ENCODE measurements at places on chromosomes 1 and 21.

DNA sequence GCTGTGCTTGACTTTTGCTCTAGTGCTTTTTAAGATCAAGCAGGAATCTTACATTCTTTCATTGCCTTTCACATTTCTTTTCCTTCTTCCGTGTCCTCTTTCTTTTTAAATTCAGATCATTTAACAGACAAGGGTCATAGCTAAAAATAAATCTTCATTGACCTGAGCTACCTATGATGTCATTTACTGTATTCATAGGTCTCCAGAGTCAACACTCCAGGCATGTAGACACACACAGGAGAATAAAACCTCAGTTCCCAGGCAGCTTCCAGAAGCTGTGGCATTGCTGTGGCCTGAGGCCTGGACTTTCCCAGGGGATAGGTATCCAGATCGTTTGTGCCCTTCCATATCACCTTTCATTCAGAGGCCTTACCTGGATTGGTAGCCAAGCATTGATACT, 38.5 kb upstream of the ENAH start:
- no peak for ATAC-seq

- ATAC-seq = no peak
Measured at GRCh38 chr1:27601771-27602461, 2.0 kb downstream of the AHDC1 start.

DNA sequence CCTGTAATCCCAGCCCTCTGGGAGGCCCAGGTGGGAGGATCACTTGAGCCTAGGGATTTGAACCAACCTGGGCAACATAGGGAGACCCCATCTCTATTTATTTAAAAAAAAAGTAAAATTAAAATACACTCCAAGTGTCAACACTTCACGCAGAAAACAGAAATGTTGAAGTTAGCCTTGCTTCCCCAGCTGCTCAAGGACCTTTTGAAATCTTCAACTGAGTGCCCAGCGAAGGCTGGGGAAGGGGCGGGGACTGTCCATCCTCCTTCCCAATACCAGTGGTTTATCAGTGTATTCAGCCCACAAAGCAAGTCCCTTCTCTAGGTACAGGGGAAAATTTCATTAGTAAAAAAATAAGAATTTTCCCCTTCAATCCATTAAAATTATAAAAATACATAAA, 2.2 kb upstream of the DNAJC28 start:
- ATAC-seq = no peak

DNA sequence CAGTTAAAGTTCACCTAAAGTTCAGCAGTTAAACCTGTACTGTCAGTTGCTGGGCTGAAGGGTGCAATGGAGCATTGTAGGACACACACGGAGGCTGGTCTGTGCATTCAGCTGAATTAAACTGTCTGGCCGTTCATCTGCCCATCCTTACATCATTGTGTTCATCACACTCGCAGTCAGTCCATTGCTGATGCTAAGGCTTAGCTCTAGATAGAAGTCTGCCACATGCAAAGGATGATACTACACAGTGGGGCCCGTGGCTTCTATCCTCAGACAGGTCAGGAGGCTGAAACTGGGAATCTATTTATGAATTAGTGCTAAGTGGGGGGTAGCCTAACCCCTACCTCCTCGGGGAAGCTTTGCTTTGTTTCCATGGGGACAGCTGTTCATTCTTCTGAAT, 60.4 kb downstream of the CNIH3 start:
- ATAC-seq = no peak

GRCh38 chr1:53579221-53580008, 120.2 kb downstream of the DMRTB1 start:
- ATAC-seq = no peak

- ATAC-seq = no peak
Measured at GRCh38 chr1:180611016-180611930, 20.5 kb upstream of the XPR1 start.

- no peak for ATAC-seq
Measured at GRCh38 chr1:58583496-58583895, 6.4 kb upstream of the TACSTD2 start.

- no peak for ATAC-seq
Measured at GRCh38 chr1:169120066-169120465, 13.6 kb downstream of the ATP1B1 start.

GRCh38 chr1:45016090-45016697, 4.1 kb downstream of the UROD start:
- no peak for ATAC-seq

DNA sequence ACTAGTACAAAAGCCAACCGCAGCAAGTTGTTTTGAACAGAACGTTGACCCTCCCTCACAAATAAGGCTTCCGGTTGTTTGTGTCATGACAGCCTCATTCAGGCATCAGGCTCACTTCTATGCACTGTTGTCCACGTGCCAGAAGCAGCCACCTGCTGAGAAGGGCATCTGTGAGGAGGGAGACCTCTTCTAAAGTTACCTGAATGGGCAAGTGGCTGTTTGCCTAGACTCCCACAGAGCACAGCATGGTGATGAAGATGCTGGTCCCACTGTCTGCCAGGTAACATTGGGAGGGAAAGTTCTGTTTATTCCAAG, 176.1 kb downstream of the CLIC6 start:
- ATAC-seq = no peak

DNA sequence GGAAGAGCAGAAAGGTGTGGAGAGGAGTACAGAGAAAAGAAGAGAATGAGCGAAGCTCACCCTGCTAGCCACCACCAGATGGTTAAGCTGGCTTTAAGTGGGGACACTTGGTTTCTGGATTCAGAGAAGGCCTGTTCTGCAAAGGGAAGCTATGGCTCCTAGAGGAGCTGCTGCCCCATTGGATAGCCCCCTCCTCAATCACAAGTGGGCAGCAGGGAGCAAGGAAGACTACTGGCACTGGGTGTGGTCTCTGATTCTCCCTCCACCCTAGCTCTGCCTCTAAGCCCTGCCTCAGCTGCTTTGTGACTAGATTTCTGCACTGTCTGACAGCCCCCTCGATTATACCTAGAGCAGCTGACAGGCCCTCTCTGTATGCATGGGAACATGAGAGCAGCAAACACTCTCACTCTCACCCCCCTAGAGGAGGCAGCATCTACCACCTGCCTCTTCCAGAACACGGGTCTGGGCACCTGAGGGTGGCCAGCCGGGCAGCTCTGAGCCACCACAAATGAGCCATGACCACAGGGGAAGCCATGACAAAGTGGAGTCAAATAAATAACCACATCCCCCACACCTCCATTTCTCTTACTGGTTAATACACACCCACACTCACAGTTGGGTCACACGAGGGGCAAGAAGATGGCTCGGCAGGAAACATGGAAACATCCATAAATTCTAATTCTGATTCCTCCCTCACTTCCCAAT, 13.6 kb downstream of the PLEKHA6 start:
- ATAC-seq = no peak

DNA sequence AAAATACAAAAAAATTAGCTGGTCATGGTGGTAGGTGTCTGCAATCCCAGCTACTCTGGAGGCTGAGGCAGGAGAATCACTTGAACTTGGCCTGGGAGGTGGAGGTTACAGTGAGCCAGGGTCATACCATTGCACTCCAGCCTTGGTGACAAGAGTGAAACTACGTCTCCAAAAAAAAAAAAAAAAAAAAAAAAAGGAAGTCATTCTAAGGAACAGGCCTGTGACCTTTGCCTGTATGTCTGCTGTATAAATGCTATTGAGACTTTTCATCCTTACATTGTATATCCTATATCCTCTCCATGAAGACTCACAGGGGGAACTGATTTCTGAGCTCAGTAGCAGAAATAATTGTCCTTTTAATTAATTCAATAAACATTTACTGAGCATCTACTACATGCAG, 7.5 kb upstream of the CTPS1 start:
- ATAC-seq = no peak

DNA sequence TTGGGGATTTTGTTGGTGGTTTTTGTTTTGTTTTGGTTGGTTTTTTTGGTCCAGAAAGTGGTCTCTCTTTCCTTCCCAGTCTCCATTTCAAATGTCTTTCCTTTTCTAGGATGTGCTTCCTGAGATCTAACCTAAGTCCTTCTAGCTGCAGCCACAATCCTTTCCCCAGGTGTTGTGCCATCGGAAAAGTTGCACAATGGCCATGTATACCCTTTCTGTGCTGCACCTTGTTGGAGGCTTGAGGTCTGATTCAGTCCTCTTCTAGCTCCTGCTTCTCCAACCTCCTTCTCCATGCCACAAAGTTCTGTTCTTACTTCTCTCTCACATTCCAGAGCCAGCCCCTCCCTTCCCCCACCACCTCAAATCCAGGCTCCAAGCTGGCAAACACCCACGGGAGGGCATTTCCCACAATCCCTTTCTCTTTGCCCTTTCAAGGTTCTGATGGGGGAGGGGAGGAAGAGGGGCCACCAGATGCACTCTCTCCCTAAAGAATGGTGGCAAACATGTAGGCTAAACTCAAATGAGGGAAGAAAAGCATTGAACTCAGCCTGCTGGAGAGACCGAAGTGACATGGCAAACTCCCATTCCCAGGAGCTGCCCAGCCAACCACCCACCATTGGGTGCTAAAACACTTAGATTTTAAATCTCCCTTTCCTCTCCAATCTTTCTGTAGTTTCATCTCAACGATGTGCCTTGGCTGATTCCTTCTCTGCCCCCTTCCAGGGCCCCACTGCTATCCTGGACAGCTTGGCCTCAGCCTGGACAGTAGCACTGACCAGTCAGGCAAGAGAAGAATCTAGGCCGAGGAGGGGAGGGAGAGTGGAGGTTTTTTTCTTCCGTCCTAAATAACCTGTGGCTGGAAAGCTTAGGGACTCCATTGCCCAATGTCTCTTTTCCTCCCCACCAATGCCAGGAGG, 2.9 kb downstream of the KCNJ10 start:
- no peak for ATAC-seq

DNA sequence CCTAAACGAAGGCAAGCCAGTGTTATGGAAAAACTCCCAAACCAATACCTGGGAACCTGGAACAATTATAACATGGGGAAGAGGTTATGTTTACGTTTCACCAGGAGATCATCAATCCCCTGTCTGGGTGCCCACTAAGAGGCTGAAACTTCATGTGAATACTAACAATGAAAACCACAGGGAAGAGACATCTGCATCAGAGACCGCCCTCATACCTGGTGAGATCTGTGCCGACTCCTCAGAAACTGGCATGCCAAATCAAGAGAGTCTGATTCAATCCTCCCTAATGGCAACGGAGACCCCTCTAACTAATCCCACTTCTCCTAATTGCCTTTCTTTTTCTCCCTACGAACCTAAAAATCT, 163.2 kb downstream of the IER5 start:
- no peak for ATAC-seq

DNA sequence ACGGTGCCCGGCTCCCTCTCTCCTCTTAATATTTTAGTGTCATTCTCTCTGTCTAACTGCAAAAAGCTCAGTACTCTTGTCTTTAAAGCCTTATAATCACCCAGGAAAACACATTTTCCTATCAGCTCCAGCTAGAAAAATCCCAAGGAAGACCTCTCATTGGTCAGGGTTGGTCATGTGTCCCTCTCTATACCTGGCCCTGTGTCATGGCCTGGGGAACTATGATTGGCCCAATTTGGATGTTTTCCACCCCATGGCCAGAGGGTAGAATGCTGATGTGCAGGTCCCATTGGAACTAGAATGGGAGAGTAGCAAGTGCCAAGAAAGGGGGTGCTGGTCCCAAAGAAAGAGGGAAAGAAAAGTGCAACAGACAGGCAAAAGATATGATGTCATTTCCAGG, 27.3 kb downstream of the CAMK2N1 start:
- ATAC-seq = no peak

DNA sequence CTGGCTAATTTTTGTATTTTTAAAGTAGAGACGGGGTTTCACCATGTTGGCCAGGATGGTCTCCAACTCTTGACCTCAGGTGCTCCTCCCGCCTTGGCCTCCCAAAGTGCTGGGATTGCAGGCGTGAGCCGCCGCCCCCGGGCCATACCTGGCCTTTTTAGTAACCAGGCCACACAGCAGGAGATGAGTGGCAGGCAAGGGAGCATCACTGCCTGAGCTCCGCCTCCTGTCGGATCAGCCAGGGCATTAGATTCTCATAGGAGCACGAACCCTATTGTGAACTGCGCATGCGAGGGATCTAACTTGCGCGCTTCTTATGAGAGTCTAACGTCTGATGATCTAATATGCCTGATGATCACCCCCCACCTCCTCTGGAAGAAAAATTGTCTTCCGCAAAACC, 308.7 kb upstream of the PRMT6 start:
- ATAC-seq = no peak

GRCh38 chr1:87993051-87993450, 664.4 kb downstream of the LMO4 start:
- no peak for ATAC-seq

- ATAC-seq = no peak
Measured at GRCh38 chr1:209584231-209584672, 738 bp downstream of the CAMK1G start.

DNA sequence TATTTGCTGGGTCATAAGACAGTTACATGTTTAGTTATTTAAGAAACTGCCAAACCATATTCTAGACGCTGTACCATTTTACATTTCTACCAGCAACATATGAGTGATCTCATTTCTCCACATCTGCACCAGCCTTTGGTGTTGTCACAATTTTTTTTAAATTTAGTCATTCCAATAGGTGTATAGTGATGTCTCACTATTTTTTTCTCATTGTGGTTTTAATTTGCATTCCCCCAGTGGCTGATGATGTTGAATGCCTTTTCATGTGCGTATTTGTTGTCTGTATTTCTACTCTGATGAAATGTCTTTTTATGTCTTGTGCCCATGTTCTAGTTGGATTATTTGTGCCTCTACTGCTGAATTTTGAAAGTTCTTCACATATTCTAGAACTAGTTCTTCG, 38.4 kb downstream of the NFASC start:
- ATAC-seq = peak; percentile 52

GRCh38 chr1:7928247-7928646, 12.4 kb downstream of the TNFRSF9 start:
- ATAC-seq = no peak

DNA sequence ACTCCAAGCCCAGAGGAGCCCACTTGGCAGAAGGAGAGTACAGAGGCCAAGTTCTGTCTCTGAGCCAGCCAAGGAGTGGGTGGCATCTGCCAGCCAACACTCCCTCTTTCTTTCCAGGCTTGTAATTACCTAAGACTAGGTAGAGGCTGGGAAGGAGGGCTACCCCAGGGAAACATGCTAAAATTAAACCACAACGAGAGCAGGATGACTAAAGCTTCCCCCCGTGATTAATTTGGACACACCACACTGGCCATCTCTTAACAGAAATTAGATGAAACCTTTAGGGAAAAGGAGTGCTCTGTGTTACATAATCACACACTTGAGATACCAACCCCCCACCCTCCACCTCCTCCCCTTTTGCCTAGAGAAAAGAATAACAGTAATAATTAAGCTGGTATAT, 102.1 kb upstream of the ZC3H12A start:
- ATAC-seq = no peak

GRCh38 chr1:40930174-40930964, 49.1 kb upstream of the CTPS1 start:
- no peak for ATAC-seq

GRCh38 chr1:66539491-66539890, 5.5 kb downstream of the SGIP1 start:
- no peak for ATAC-seq

- no peak for ATAC-seq
Measured at GRCh38 chr1:157090771-157091170, 8.8 kb downstream of the ETV3L start.

GRCh38 chr1:200039849-200040474, 12.5 kb downstream of the NR5A2 start:
- no peak for ATAC-seq

GRCh38 chr1:178496410-178497135, at the start of gene CLEC20A:
Gene CLEC20A, minus strand, starts transcription at chr1:178496964. Its CDS starts 25 bp downstream, at chr1:178496939.
- no peak for ATAC-seq

All from activated T-helper 17 cell treated with anti-CD3 and anti-CD28 coated beads, Interleukin-2, amount 50 U/mL, for 72 hours (primary cell).